Activated T-cell treated with anti-CD3 and anti-CD28 coated beads for 1 hour (primary cell): ENCODE measurements at places on chromosomes 2 and 18.

GRCh38 chr2:25035537-25036220, 6.2 kb upstream of the EFR3B start:
- no peak for DNase-seq

- no peak for DNase-seq
Observed at GRCh38 chr2:234393354-234393753, 103.5 kb downstream of the ARL4C start.

GRCh38 chr2:99067871-99068625, 73.5 kb upstream of the C2orf15 start:
- no peak for DNase-seq

DNA sequence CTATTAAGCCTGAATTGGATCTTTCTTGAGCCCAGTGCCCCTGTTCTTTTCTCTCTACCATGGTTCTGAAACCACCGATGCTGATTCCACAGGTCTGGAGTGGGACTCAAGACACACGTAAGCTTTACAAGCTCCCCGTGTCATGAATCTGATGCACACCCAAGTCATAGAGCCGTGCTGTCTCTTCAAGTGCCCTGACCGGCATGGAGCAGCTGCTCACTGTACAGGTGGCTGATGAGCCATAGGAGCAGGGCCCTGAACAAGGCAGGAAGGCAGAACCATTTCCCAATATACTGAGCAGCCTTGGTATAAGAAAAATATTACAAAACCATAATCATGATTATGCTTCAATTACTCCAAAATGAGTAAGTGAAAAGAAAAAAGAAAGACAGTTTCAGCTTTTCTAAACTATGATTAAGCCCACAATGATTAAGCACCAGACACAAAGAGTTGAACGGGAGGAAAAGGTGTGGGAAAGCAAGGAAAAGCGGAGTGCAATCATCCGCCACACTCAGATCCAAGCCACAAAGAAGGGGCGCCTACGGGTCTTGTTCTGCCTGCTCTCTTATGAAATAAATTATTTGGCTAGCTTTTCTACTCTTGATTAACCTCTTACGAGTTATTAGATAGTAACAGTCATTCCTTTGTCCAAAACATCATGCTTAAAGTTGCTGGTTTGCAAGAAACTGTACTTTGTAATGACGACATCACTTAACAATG, 41.7 kb downstream of the NOL10 start:
- DNase-seq = no peak

- no peak for DNase-seq
Observed at GRCh38 chr2:2219984-2220383, 111.1 kb downstream of the MYT1L start.

DNA sequence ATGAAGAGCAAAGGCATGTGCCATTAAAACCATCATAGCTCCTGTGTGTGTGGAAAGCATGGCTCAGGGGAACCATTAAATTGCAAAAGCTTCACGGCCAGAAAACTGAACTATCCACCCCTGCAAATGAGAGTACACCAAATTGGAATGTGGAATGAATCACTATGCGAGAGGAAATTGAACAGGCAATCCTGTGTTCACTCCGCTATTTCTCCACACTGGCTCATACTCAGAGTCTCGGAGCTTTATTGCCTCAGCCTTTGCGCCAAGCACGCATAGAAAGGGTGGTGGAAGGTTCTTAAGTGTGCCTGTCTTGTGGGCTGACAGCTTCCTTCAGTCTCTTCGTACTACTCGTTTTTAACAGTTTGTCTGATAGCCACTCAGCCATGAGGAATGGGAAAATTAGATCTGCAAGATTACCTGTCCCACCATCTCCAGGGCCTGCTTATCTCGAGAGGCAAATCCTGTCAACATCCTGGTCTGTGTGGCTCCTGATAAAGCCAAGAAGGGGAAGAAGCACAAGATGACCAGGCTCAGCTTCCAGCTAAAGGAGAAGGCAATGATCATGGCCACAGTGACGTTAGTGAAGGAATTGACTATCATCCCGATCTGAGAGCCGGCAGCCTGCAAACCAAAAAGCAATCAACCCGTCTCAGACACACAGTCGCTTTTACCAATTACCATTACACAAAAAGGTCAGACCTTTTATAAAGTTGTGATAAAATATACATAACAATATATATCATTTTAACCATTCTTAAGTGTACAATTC, 34.9 kb downstream of the G6PC2 start:
- no peak for DNase-seq

GRCh38 chr2:7013471-7014160, 96.4 kb downstream of the RNF144A start:
- DNase-seq = no peak
